ENCODE measurements at places on chromosomes 2 and 18.

DNA sequence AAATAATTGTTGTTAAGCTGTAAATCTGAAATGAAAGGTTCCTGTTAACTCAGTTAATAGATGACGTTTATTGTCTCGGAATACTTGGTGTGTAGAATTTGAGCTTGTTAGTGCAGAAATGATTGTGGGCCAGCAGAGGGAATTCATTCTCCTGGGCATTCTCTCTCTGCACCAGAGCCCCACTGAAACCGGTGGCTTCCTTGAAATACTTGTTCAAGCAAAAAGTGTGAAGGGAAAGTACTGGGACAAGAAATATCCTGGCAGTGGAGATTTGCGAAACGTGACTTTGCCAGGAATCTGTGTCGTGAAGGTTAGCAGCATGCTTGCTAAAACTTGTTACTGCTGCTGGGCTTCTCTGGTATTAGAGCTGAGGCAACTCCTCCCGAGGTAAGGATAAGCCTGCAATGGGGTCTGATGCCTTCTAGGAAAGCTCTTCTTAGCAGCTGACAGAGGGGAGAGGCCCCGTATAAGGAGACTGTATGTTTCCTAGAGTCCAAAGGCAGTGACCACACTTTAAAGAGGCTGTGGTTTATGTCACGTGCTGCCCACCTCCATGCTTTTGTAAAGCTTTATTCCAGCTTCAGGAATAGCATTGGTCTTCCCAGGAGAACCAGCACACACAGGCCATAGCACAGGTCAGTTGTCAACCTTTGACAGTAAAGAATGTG is 2.0 kb downstream of the ITGA6 start:
- DNase-seq: no peak

- no peak for DNase-seq
These were observed 58.0 kb upstream of the SLC14A2 start for GRCh38 chr18:45557287-45557686.

- no peak for DNase-seq
These were observed 73.2 kb downstream of the LRRFIP1 start for GRCh38 chr2:237700512-237701032.

DNA sequence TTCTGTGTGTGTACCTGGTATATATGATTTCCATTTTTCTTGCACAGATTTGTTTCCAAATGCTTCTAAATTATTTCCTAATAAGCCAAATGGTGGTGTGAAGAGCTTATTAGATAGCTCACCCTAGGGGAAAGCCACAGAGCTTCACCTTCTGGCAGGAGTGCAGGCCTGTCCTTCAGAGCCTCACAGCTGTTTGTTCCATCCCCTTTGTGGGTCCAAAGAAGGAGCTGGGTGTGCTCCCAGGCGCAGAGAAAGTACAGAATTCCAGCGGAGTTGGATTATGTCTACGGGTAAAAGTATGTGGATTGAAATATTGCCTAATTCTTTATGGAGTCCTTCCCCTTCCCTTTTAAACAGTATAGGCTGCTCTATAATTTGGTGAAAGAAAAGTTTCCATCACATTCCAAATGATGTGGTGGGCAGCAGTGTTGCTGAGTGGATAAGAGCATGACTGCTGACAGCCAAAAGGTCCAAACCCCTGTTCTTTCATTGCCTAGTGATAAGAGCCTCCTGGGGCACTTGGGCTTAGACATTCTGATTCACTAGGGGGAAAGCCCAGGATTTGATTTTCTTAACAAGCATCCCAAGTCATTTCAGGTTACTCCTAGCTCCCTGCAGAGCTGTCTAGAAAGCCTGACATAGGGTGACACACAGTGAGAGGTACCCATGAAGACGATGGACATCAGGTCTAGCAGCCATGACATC is 86.6 kb downstream of the WDSUB1 start:
- DNase-seq: no peak

- DNase-seq: peak; percentile 51
These were observed 206.2 kb downstream of the NCKAP5 start for GRCh38 chr2:133362061-133362476.

DNA sequence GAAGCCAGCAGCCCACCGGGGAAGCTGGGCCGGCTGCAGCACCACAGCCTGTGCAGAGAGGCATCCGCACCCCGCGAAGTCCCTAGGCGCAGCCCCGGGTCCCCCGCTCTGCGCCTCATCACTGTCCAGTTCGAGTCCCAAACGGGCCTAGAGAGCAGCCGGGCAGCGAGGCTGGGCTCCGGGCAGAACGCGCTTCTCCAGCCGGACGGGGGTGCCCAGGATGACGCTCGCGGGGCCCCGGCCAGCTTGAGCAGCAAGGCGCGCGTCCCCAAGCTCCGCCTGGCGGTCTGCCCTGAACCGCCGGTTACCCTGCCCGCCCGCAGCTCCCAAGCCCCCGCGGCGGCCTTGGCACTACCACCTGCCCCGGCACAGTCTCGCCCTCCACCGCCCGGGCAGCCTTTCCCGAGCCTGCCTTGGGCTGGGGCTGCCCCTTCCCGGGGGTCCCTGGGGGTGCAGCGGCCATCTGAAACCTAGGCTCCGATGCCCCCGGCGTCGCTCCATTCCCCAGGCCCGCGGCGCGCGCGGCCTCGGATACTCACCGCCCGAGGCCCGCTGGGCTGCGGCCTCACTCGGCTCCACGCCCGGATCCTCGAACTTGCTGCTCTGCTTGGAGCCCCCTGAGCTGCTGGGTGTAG is 591 bp downstream of the SLC16A14 start:
- DNase-seq: no peak

DNA sequence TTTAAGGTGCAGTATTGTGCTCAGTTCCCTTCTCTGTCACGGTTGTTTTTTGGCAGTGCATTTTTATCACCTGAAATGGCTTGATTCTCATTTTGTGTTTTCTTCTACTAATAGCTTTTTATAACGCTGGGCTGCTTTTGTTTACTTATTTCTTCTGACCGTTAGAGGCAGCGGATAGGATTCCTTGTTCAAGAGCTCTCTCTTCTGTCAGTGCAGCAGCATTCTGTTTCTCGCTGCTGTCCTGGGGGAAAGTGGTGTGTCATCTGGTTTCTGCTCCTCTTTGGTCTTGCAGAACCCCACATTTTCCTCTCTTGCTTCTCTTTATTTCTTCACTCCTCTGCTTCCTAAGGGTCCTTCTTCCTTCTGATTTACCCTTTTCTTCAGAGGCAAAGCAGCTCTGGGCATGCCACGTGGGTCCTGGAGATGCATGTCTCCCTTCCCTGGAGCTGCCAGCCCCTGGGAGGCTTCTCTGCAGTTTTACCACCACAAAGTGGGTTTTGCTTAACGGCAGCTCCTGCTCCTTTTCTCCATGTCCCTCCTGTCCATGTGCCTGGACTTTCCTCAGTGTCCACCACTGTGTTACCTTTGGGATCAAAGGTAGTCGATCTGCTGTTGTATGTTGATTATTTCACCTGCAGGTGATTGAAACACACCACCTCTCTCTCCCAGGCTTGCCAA is 47.3 kb upstream of the SNTG2 start:
- DNase-seq: no peak

Measured in A172 (cell line).